ENCODE measurements at places on chromosomes 4 and X.

GRCh38 chr4:45741897-45742296 lies 382.0 kb downstream of the GABRG1 start:
- DNase-seq, result no peak

GRCh38 chr4:153579872-153580271 lies 104.2 kb upstream of the TLR2 start:
- DNase-seq, result no peak

GRCh38 chr4:179307297-179308136 lies 1865.3 kb upstream of the AGA start:
- DNase-seq, result peak; percentile 85

DNA sequence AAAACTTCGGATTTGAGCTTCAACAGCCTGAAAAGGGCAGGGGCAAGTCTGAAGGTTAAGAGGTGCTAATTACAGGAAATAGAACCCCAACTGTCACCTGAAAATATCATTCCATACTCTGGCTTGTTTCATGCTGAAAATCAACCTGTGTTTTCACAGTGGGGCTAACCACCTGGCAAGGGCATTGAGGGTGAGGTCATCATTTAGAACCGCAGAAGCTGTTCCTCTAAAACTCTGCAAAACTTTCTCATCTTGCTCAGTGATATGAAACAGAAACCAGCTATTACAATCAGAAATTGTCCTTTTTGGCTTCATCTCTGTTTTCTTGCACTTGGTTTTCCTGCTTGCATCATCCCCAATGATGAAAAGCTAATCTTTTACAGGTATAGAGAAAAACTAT lies 247.6 kb downstream of the DCLK2 start:
- DNase-seq, result no peak

- DNase-seq, result no peak
Observed at GRCh38 chrX:150926304-150926703, 27.8 kb upstream of the CD99L2 start.

DNA sequence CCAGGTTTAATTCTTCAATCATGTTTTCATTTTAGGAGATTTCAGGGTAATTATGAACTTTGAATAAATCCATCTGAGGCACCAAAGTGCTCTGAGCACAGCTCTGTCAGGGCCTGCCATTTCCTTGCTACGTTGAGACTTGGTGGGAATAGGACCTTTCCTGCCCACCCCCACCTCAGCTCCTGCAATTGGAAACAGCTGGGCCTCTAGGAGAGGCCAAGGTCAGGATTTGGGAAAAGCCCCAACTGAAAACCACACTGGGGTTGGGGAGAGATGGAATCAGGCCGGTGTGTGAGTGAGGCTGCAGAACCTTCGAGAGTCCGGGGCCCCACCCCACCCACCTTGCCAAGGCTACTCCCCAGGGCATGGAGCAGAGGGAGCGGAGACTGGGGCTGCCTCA lies 212.7 kb upstream of the BCOR start:
- no peak for DNase-seq

DNA sequence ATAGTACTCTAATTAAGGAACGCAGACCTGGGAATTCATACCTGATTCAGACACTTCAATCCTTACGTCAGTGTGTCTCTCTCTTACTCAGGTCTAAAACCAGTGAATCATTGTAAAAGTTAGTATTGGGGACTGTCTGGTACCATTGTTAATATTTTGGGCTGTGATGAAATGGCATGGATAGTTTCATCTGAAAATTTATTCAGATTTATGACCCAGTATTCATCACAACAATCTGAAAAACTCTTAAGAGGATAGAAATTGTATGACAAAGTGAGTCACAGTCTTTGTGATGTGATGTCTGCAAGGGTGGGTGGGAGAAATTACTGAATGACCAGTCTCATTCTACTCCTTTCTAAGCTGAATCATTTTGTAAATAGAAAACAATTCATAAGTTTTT lies 10.3 kb downstream of the FGF2 start:
- DNase-seq, result no peak

- DNase-seq, result no peak
Observed at GRCh38 chrX:86103061-86103460, 45.2 kb upstream of the DACH2 start.

DNA sequence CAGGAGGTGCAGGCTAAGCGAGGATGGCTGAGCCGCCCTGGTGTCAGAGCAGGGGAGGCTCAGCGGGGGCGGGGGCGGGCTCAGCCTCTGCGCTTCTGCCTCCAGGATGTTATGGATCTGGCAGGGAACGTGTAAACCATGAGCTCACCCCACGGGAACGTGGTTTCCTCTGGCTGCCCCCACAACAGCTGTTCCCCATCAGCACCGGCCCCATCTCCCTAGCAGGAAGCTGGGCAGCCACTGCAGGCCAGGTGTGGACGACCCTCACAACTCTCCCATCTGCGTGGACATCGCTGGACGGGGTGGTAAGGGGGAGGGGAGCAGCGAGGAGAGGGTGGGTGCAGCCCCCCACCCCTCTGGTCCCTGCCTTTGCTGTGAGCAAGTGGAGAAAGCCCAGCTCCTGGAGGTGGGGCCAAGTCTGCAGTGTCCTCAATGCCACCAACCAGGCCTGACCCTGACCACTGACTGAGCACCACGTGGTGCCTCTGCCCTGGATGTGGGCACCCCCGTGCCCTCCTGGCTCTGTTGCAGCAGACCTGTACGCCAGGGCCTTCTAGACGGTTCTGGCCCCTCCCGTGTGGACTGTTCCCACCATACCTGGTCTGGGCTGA lies 28.1 kb upstream of the SPON2 start:
- no peak for DNase-seq

DNA sequence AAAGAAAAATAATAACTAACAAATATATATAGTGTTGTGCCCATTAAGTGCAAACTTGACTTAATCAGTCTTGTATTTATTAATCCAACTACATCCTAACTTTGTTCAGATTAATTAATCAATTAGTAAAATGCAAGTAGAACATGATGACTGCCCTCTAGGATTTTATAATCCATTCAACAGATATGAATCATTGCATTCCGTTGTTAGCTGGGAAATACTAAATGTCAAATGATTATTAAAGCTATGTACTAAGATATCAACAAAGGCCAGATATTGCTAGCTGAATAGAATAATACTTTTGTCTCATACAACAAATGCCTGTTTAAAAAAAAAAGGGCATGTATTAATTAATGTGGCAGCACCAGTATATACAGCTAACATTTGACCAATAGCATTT lies 1366.3 kb downstream of the STIM2 start:
- no peak for DNase-seq

- no peak for DNase-seq
Observed at GRCh38 chrX:112738347-112739033, 58.8 kb upstream of the LHFPL1 start.

GRCh38 chr4:101027721-101028120 lies 319.6 kb downstream of the PPP3CA start:
- DNase-seq, result no peak

DNA sequence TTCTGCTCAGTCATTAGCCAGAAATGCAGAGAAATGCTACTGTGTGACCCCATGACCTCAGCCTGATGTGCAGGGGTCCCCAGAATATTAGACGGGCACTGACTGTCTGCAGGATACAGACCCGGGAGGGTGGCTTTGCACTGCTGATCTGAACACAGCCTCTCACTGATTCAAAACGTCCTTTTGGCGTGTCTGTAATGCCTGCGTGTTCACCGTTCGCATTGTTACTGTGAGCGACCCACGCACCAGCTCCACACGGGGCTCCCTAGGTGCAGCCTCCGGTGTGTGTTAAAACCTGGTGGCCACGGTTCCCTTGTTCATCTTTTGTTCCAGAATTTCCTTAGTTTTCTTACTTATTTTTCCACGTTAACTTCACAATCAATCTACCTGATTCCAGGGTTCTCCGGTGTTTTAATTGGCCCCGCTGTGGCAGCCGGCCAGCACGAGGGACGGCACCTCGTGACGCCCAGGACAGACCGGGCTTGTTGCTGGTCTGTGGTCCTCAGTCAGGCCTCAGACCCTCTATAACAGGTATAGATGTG lies 32.0 kb upstream of the SPON2 start:
- DNase-seq, result peak; percentile 33

DNA sequence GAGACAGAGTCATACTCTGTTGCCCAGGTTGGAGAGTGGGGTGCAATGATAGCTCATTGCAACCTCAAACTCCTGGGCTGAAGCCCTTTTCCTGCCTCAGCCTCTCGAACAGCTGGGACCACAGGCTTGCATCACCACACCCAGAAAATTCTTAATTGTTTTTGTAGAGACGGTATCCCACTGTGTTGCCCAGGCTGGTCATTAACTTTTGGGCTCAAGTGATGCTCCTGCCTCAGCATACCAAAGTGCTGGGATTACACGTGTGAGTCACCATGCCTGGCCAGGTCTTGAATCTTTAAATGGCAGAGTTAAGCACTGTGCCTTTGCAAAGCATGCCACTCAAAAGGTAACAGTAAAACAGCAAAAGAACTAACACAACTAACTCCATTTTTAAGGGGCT lies 28.6 kb upstream of the BBS12 start:
- no peak for DNase-seq

- no peak for DNase-seq
Observed at GRCh38 chr4:121148000-121148399, 16.1 kb downstream of the TNIP3 start.

DNA sequence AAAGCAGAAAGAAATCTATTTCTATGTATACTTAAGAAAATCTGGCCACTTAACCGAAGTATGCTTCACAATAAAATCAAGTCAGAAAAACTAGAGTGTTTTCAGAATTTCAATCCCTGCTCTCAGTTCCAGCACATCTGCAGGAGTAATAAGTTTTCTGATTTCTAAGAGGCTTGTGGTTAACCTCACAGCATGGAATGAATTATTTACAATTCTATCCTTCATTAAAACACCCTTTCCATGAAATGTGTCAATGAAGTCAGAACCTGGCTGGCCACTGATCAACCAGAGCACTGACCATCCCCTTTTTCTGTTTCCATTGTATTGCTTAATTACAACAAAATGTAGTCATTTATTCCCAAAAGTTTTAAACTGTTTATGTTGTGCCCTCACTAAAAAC lies 781.4 kb upstream of the INTU start:
- no peak for DNase-seq

DNA sequence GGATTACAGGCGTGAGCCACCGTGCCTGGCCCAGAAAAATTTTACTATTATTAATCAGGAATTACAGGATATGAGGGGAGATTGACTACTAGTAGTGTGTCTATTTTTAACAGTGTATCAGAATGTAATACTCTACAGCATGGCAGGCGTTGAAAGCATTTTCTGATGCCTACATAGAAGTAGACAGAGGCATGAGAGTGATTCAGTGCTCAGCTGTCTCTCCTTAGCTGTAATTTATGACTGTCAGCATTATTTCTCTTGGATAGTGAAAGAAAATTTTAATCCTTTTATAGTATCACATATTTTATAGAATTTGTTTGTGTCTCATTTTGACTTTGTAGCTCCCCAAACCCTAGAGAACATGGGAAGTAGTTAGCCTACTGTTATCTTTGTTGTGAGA lies 20.7 kb downstream of the ARHGAP24 start:
- DNase-seq, result no peak
